ENCODE measurements at places on chromosomes 1 and 21.

DNA sequence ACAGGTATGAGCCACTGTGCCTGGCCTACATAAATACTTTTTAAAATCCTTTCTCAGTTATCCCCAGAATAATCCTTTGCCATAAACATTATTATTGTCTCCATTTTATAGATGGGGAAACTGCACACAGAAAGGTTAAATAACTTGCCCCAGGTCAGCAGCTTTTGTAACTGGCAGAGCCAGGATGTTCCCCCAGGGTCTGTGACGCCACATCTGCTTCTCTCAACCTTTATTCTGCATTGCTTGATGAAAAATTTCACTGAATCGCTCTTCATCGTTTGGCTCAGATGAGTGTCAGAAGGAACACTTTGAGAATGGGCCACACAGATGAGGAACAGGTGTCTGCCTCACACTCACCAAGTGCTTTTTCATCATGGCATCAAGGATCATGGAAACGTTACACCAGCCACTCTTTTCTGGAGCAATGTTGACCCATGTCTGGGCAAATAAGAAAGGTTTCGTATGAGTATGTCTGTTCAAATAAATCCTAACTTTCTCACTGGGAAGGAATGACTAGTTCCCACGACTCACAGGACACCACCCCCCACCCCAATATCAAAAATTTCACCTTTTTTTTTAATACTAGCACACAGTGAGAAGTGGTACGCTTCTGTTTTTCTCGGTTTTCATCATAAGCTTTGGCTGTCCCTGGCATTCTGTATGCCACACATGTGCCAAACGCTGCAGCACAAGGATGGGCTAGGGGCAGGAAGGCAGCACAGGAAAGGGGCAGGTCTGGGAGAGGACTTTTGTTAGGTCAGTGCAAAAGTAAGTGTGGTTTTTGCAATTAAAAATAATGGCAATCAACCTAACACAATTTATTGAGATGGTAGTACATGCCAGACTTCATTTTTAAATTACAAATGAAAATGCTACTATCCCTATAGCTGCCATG lies 9.0 kb upstream of the PTGFRN start:
- DNase-seq = no peak

GRCh38 chr1:243917177-243917862 lies 67.3 kb upstream of the AKT3 start:
- peak; percentile 43 for DNase-seq

DNA sequence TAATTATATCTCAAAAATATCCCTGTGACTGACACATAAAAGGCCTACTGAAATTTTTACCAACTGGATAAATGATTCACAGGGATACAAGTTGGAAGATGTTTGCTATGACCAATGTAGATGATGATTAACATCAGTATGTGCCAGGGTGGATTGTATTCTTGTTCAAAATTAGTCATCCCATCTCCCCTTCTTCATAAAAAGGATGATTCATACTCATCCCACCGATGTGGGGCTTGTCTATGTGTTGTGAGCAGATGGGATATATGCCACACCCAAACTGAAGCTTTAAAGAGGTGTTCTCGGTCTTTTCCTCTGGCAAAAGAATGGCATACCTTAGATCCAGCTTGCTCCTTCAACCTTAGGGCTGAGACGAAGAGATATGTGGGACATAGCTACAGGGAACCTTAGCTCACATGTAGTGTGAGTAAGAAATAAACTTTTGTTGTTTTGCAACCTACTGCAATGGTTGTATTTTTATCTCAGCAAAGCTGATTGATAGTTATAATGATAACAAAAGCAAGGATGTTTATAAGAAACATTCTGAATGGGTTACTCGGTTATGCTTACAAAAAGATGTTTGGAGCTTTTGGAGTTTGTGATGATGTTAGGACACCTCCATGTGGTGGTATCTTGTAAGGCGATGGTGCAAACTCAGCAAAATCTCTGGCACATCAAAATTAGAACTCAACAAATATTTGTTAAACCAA lies 29.4 kb downstream of the SPATA17 start:
- DNase-seq = peak; percentile 93

- no peak for DNase-seq
Observed at GRCh38 chr1:85502171-85502570, 37.2 kb upstream of the DDAH1 start.

GRCh38 chr1:225816643-225817538 lies 7.0 kb downstream of the EPHX1 start:
- DNase-seq = no peak

DNA sequence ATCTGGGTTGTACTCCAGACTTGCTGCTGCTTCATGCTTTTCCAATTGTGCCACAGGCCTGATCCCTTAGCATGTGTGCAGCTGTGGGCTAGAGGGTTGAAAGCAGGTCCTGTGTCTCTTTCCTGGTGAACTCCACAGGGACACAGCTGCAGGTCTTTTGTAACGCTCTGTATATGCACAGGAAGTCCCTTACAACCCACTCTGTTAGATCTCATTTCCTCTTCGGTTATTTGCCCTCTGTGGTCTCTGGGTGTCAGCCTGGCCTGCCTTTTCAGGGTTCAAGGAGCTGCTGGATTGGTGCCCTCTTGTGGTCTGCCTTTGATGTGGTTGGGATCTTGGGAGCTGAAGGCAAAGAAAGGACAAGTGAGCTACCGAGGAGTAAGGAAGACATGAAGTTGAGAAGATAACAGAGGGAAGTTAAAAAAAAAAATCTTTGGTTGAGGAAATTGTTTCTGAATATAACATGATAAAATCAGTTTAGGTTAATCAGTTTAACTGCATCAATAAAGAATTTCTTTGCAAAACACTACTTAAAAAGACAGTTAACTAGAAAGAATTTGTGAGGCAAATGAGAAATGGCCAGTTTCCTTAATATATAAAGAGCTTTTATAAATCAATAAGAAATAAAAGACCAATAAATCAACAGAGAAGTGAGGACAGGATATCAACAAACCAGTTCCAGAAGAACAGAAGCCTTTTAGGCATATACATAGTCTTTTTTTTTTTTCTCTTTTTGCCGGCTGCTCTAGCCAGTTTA lies 44.1 kb downstream of the UCK2 start:
- DNase-seq = peak; percentile 63

- DNase-seq = no peak
Observed at GRCh38 chr1:230717251-230717650, 3.3 kb upstream of the AGT start.

DNA sequence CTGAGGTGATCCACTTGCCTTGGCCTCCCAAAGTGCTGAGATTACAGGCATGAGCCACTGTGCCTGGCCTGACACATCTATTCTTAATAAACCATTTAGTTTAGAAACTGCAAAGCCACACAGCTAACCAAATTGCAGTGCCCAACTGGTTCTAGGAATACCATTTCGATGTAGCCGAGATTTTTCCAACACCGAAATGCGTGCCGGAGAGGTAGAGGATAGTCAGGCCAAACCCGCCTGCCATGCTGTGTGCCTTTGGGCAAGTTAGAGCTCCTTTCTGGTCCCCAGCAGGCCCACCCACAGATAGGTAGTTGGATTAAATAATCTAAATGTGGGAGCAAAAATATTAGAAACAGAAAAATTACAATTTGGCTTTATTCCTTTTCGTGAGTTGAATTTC lies 254.4 kb downstream of the FOXD2 start:
- no peak for DNase-seq

DNA sequence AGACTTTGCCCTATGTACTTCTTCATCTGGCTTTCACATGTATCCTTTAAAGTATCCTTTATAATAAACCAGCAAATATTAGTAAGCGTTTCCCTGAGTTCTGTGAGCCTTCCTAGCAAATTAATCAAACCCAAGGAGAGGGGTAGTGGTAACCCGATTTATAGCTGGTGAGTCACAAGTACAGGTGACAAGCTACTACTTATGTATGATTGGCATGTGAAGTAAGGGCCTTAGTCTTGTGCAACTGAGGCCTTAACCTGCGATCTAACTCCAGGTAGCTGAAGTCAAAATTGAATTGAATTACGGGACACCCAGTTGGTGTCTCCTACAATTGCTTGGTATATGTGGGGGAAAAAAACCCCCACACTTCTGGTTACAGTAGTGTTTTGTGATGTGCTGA lies 26.0 kb downstream of the SLC16A1 start:
- no peak for DNase-seq

DNA sequence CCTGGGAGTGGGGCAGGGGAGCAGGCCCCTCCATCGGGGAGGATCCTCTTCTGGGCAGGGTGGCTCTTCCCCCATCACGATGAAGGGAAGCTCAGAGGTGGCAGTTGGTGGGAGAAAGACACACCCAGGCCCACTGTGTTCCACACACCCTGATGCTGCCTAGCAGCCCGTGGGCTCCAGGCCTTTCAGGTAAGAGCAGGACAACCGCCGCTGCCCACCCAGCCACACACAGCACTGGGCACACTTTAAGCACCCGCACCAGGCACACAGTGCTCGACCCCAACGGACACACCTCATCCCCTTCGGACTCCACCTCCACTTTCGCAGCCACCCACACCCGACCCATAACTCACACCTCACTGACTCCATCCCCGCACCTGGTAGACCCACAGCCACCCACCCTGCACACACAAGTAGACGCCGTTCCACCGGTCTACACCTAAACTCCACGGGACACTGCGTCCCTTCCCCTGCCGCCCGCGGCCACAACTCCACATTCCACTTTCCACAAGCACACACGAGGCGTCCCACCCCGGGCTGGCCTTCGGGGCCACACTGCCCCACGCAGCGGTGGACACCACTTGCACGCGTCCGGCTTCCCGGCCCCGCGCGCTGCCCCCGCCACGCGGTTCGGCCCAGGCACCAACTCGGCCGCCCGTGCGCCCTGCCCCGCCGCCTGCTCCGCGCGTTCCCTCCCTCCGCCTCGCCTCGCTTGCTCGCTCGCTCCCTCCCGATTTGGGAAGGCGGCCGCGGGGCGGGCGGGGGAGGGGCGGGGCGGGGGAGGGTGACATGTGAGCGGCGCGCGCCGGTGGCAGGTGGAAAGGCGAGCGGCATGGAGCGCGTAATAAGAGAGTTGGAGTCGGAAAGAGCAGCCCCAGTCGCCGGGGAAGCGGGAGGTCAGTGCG lies at the start of gene KCNQ4:
TSS of gene KCNQ4 (plus strand) at position 787 of the 905 bp plus-strand sequence. CDS start 307 bp downstream, outside the sequence.
- no peak for DNase-seq

DNA sequence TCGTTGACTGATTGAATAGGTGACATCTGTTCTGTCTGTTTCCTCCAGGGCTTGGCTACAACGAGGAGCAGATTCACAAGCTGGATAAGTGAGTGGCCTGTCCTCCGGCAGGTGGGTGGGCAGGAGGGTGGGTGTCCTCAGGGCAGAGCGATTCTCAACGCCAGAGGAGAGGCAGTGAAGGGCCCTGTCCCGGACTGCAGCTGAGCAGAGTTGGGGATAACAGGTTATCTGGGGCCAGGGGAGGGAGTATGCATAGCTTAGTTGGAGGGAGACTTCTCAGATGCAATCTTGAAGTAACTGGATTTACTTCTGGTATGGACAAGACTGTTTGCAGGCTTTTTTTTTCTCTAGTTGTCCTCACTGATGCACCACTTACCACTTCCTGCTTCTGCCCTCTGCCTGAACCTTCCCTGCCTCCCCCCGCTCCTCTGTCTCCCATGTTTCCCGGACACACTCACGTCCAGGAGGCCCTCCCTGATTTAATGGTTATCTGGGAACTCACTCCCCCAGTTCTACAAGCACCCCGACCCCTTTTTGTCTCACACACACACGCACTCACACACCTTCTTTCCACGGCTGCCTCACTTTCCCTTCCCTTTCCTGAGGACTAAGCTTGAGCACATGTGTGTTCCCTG lies 16.4 kb upstream of the RASSF5 start:
- DNase-seq = no peak

DNA sequence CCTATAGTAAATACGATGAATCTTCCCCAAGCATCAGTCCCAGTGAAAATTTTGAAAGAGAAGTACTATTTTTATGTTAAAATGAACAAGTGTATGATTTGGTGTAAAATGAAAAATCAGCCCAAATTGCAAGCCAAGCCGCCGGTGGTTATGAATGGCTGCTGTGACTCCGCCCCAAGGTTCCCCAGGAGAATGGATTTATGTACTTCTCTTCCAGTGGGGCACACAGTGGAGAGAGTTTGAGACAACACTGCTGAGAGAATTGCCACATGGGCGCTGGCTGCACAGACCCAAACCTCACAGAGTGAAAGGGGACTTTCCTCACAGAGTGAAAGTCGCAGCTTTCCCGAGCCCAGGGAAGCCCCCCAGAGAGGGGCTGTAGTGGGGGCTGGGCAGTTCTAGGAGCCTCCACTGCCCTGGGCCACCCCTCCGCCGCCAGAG lies 24.0 kb downstream of the CDK18 start:
- DNase-seq = no peak

DNA sequence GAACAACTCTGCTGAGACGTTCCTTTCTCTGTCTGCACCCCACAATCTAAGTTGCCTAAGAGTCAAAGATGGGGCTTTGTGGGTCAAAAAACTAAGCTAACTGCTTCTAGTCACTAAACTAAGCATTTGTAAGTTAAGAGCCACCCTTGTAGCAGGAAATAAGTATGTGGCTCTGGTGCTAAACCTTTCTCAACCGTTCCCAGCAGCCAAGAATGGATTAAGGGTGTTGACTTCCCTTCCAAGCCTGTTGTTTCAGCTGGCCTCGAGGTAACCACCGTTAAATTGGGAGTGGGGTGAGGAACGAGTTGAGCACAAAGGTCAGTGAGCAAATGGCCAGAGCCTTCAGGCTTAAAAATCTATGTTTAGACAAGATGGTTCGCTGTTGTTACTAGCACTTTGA lies 169.1 kb downstream of the TRIM33 start:
- DNase-seq = no peak

GRCh38 chr21:32410916-32411315 lies 1.6 kb upstream of the EVA1C start:
- no peak for DNase-seq

All from kidney glomerular epithelial cell (primary cell).